ENCODE measurements at places on chromosomes 3 and 15.

DNA sequence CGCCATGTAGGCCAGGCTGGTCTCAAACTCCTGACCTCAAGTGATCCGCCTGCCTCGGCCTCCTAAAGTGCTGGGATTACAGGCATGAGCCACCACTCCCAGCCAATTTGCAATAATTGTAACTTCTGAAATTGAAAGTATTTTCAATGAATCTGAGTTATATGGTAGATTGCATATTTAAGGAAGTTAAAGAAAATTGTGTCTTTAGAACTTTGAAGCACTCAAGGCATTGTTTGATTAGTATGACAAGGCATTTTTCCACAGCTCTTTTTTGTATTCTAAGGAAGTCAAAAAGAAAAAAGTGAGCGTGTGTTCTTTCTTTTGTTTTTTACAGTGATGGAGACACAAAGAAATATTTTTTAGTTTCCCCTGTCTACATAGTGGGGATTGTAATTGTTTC, 15.7 kb upstream of the RPLP1 start:
- DNase-seq: no peak

DNA sequence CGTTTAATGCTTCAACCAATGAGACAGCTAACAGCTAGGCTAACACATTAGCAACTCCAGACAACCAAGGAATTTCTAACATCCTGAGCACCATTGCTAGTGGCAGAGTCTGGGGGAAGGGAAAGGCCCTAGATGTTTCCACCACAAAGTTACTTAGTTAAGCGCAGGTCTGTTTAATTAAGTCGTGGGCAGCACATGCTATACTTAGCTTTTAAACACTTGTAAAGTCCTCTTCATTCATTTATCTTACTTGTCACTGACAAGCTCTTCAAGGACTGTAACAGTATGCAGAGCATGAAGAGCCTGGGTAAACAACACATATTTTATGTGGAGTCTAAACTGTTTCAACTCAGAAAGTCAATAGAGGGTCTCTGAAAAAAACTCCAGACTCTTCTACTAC, 221.1 kb upstream of the WNT5A start:
- no peak for DNase-seq

- DNase-seq: no peak
Observed at GRCh38 chr3:18443665-18444594, 18.8 kb upstream of the SATB1 start.

- peak; percentile 14 for DNase-seq
Observed at GRCh38 chr15:75023872-75024636, 664 bp downstream of the PPCDC start.

- DNase-seq: no peak
Observed at GRCh38 chr15:50124631-50125030, 5.6 kb upstream of the ATP8B4 start.

GRCh38 chr3:63228677-63229076, 49.4 kb upstream of the SYNPR start:
- peak; percentile 33 for DNase-seq

- no peak for DNase-seq
Observed at GRCh38 chr15:80090879-80091503, 31.5 kb downstream of the ZFAND6 start.

GRCh38 chr3:194810076-194810475, 124.4 kb downstream of the FAM43A start:
- no peak for DNase-seq

- no peak for DNase-seq
Observed at GRCh38 chr3:8482263-8482662, 19.4 kb upstream of the LMCD1 start.

DNA sequence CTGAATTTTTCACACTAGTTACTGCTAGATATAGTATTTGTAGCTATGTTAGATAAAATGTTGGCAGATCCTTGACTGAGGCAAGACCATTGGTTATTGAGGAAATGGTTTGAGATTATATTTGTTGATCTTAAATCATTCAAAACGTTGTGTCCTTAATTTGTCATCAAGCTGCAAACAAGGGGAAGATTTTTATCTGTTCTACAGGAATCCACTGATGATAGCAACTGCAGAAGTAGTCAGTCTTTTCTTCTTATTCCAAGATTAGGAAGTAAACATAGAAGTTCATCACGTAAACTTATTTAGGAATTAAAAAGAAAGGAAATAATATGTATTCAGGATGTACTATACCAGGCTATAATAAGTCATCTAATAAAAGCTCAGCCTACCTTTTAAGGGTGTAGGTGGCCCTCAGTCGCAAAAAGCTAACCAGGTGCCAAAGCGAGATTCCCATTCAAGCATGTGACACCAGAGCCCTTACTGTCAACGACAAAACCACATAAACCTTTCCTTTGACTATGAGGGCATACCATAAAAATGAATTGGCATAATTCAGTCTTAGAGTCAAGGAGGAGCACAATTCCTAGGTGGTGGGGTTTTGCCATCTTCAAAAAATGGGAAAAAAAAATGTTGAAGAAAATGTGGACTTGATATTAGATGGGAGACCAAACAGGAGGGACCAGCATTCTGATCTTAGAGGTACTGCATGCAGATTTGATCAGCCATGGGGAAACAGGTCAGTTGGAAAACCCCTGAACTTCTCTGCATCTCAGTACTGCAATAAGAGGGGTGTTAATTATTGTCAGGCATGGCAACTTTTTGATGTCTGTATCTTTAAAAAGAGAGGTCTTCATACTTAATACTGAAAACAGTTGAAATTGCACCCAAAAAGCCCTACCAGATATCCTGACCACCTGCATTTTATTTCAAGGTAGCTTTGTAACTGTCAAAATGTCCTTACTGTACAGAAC, 212.5 kb upstream of the UBE2E1 start:
- DNase-seq: no peak

GRCh38 chr3:115081444-115081843, 65.6 kb downstream of the ZBTB20 start:
- DNase-seq: no peak

DNA sequence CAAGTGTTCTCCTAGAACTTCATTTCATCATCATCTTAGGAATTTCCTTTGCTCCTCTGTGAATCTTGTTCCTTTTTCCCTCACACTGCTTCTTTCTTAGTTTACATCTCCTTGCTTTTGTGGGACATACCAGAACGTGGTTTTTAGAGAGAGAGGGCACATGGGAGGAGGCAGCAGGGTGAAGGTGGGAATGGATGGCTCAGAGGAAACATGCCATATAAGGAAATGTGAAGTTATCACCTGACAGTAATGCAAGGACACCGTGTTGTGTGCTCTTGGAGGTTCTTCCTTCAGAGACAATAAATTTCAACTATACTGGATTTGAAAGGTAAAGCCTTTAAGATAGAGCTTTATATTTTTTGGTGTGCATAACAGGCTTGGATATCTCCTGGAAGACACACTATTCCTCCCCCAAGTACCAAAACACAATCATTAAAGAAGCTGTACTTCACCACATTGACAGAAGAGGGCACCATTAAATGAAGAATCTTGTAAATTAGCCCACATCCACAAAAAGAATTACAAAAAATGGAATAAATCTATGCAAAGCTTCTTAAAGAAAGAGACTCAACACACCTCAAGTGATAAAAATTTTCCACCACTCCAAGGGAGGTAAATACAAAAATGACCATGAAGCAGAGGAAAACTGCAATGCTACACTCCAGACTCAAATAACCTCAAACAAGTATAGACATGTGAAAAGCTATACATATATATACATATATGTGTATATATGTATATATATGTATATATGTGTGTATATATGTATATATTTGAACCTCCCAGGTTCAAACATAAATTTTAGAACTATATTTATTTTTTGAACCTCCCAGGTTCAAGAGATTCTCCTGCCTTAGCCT, 26.1 kb downstream of the RPL39L start:
- no peak for DNase-seq

- DNase-seq: peak; percentile 20
Observed at GRCh38 chr3:124592658-124593441, 137.4 kb upstream of the UMPS start.

- DNase-seq: no peak
Observed at GRCh38 chr3:59658274-59658673, 608.4 kb upstream of the CFAP20DC start.

- DNase-seq: no peak
Observed at GRCh38 chr15:100042558-100042957, 299.2 kb downstream of the ADAMTS17 start.

- DNase-seq: no peak
Observed at GRCh38 chr3:100073049-100073713, 41.1 kb downstream of the FILIP1L start.

GRCh38 chr3:56547486-56547885, 9.5 kb upstream of the CCDC66 start:
- no peak for DNase-seq

Measured in NCI-H1105 (cell line).